ENCODE measurements at places on chromosomes 7 and 10.
A peak's percentile ranks its signal among the peaks of the same experiment; 100 is the strongest.

- DNase-seq, result no peak
Measured at GRCh38 chr10:102776779-102777456, 33.2 kb downstream of the WBP1L start.

- DNase-seq, result no peak
Measured at GRCh38 chr7:51620706-51621105, 304.1 kb upstream of the COBL start.

DNA sequence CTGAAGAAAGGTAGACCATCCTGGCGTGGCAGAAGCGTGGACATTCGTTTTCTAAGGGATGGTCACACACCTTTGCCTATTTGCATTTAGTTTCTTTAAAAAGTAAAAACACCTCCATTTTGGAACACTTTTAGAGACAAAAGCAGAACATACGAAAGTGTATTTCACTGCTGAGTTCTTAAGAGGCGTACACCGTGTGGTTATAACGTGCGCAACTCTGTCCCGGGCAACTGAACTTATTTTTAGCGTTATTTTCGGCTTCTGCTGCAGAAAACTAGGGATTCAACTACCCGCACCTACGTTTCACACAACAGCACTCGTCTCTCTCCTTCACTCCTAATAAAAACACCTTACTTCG, 557 bp upstream of the LSM8 start:
- no peak for DNase-seq

DNA sequence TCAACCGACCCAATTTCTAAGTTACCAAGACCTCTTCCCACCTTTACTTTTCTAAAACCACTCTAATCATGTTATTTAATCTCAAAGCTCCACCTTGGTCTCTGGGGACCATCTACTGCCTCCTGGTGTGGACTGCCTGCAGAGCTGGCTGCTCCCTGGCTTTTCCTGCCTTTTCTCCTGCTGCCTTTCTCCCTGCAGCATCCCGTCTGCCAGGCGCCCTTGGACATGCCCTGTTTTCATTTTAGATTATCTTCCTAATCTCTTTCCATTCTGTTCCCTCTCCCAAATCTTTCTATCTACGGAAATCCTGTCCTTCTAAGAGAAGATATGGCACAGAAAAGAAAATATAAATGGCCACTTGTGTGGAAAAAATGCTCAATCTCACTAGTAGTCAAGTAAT, 23.1 kb downstream of the TCAF1 start:
- DNase-seq, result no peak

DNA sequence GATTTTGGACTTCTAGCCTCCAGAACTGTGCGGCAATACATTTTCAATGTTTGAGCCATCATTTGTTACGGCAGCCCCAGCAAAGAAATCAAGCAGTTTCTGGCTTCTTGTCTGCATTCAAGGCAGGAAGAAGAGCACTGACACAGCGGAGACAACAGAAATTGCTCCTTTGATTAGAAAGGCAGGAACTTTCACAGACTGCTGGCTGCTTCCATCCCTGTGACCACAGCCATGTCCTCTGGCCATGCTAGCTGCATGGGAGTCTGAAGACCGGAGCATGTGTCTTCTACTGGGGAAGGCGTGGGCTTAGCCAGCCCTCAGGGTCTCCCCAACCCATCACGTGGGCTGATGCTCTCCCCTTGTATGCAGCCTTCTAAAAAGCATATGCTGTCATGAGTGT, 19.1 kb downstream of the C10orf71 start:
- DNase-seq, result no peak

GRCh38 chr10:60896033-60896432, 48.0 kb downstream of the RHOBTB1 start:
- DNase-seq, result no peak

DNA sequence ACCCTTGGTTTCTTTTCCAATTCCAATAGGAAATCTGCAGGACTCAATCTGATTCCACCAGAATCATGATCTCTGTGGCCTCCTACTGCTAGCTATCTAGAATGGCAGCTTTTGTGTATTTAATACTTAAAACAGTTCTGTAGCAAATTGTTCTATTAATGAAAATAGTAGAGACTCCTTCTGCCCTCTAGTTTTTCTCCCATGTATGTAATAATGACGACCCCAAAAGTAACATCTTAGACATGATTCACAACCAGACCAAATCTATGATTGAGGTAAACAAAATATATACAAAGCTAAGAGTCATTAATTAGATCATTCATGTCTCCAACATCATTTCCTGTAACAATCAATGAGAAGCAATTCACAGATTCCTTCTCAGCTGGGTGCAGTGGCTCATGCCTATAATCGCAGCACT, 259.1 kb upstream of the MKLN1 start:
- no peak for DNase-seq

DNA sequence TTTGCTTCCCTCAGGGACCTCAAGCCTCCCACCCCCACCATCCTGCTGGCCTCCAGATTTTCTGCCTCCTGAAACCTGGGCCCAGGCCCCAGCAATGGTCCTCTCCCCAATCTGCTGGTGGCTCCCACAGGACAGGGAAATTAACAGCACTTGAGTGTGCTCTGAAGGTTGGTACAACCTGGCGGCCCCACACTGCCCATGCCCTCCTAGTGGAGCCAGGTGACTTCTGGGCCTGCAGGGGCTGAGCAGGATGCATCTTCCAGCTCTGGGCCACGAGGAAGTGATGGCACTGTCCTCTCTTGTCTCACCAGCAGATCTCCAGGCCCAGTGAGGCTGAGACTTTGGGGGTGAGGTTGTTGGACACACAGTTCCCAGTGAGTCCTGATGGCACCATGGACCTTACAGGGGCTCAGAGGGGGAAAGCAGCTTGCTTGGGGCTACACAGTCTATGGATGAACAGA, 3.6 kb upstream of the ZMIZ1 start:
- no peak for DNase-seq

DNA sequence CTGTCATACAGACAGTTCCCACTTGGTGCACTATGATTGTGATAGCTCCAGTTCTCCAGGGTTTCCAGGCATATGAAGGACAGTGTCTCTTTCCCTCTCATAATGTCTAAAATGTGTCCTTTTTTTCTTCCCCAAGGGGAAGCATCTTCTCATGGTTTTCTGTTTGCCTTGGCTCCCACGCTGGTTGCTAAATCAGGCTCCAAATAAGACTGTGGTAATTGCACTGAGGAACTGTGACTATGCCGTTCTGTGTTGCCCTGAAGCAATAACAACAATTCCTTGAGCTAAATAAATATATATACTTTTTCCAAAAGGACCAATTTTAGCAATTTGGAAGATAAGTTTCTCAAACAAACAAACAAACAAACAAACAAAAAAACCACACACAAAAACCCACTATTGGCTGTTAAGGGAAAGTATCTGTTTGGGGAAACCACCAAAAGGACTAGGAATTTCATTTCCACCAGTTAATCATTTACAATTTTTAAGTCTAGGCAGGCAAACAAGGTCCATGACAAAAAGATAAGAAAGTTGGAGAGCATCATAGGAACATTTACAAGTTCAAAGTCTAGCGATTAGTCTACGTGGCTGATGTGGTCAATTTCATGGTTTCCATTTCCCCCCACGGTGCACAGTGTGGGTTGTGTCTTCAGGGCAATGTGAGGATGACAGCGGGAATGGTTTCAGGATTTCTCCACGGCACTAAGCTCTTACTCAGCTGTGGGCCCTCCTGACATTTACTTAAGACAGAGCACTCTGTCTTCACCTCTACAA, 62.4 kb downstream of the THNSL1 start:
- no peak for DNase-seq

GRCh38 chr7:8109196-8110022, 140.8 kb downstream of the GLCCI1 start:
- DNase-seq, result no peak

DNA sequence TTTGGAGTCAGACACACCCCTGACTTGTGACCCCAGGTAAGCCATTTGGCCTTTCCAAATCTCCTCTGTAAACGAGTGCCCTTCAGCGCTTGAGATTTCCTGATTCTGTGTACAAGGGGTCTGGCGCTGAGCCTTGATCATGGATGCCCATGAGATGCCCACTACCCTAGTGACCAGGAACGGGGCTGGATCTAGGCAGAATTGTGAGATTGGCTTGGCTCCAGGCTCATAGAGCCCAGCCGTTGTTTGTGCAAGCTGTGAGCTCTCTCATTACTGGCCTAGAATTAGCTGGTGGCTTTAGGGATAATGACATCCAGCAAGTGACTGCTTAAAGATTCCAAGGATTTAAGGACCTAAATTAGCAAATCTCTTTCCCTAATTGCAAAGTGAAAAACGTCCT, 84.9 kb downstream of the CAMK1D start:
- DNase-seq, result no peak

DNA sequence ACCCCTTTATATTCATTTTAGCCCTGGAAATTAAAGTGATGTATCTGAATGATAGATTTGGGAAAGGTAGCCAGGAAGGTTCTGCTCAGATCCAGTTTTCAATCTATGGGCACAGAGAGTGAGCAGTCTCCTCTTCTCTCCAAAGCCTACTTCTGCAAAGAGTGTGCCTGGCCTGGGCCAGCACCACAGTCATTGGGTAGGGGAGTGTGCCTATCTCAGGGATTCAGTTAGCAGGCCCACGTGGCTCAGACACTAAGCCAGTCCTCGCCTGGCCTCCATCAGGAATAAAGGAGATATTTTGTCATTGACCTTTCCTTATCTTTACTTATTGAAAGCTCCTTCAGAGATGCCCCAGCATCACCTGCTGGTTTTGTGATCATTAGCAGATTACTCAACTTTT, 215.8 kb upstream of the CCDC6 start:
- DNase-seq, result no peak

DNA sequence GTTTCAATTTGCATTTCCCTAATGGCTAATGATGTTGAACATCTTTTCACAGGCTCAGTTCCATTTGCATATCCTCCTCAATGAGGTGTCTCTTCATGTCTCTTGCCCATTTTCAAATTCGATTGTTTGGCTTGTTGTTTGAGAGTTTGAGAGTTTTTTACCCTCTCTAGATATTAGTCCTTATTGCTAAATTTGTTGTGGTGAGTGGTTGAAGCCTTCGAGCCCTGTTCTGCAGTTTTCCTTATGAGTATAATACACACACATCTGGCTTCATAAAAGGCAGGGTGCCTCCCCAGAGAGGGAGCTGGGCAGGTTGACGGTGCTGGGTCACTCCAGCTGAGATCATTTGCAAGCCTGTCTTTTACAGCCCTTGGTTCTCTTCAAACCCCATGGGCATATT, 65.1 kb downstream of the RGS10 start:
- no peak for DNase-seq

DNA sequence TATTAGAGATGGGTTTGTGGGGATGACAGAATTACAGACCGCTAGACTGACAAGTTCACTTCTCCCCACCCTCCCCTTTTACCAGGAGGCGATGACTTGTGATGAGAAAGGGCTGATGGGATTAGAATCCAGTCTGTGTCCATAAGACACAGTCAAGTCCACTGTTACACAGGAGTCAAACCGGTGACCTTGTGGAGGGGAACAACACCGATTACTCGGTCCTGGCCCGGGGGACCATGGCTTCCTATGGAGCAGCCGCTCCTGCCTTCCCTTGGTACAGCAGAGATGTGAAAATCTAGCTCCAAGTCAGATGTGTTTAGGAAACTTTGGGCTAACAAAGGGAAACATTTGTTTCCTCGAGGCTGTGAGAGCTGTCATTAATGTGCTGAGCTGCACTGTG, 105.5 kb downstream of the ACTR3B start:
- no peak for DNase-seq

DNA sequence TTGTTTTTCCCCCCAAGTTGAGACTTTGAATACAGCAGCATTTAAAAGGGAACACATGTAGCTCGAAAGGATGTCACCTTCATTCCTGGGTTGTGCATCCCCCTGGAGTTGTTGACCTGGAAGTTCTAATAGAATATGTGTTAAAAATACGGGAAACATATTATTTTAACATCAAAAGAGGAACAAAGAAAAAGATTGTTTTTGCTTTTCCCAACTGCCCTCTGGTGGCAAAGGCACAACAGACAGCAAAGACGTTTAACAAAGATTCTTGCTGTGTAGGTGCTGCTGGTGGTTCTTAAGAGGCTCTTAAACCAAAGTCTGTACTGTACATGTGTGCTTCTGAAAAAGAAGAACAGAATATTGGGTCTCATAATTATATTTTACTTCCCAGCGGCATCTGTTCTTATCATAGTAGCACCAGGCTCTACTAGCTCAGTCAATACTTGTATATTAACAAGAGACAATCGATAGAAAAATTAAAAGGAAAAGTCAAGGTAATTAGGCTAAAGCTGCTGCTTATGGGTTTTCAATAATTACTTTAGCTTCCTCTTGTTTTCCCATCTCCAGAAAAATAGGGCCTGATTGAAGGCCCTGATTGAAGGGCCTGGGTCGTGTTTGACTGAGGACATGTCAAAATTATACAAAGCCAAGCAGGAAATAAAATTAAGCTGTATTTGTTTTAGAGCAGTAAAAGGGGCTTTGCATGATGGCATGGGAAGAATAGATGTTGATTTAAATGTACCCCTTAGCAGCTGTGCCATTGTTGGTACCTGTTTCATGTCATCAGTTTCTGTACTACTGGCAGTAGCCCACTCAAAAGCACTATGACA, 384.2 kb upstream of the LRGUK start:
- DNase-seq, result no peak

- no peak for DNase-seq
Measured at GRCh38 chr7:18212308-18212707, 184.7 kb upstream of the PRPS1L1 start.

GRCh38 chr7:6256677-6257535, 15.5 kb downstream of the CYTH3 start:
- no peak for DNase-seq

- DNase-seq, result no peak
Measured at GRCh38 chr7:209906-210305, 17.5 kb downstream of the FAM20C start.

- DNase-seq, result no peak
Measured at GRCh38 chr10:22740180-22740579, 25.8 kb upstream of the PIP4K2A start.

DNA sequence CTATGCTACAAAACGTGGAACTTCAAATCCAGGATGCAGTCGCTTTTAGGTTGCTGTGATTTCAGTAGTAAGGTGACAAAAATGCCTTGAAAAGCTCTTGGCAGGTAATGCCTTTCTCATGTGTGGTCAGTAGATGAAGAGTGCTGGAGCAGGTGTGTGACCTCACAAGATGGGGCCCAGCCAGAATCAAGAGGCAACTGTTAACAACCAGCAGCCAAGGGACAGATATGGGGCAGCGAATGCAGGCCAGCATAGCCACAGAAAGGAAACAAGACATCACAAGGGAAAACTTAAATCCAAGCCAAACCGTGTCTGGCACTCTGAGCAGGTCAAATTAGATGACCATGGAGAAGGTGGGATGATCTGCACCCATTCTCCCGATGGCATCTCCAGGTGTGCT, 12.3 kb downstream of the HUS1 start:
- DNase-seq, result no peak

- no peak for DNase-seq
Measured at GRCh38 chr7:20340839-20341238, 10.1 kb downstream of the ITGB8 start.

- DNase-seq, result peak; percentile 39
Measured at GRCh38 chr10:88091490-88092061, 228.2 kb downstream of the PTEN start.

- DNase-seq, result no peak
Measured at GRCh38 chr10:80647173-80647833, 109.6 kb downstream of the SH2D4B start.

Data from stimulated activated CD8-positive, alpha-beta memory T cell treated with anti-CD3 and anti-CD28 coated beads, Interleukin-2, amount 100 ng/mL, for 48 hours (primary cell).